Coronary artery (tissue), 2 donors: ENCODE measurements at places on chromosomes 7 and 10.

- DNase-seq = peak; percentile 29
These were observed 215.1 kb downstream of the DIP2C start for GRCh38 chr10:474406-474805.

- DNase-seq = no peak
These were observed 189.6 kb downstream of the TMEM178B start for GRCh38 chr7:141263508-141263907.

DNA sequence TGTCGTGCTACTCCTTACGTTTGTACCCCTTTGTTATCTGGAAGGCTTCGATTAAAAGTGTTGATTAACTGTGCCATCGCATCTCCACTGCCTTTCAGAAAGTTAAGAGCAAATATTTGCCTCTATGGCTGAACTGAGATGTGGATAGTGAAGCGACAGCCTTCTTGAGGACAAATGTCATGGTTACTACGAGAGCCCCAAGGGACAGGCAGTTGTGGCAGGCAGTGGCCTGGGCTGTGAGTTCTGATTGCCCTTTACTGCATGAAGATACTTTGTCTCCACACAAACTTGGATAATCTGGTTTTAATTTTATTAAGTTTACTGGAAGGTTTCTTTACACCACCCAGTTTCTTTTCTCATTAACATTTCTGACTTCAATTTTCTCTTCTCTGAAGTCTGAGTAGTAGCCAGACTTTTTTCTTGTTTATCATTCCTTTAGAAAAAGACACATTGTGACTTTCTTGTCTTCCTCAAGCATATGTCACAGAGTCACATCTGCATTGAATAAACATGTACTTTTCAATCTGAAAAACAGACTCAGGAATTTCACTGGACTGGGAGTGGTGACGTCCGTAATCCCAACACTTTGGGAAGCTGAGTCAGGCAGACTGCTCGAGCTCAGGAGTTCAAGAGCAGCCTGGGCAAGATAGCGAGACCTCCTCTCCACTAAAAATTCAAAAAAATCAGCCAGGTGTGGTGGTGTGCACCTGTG, 1.5 kb downstream of the TAS2R41 start:
- no peak for DNase-seq

- DNase-seq = no peak
These were observed 133.6 kb downstream of the TMEM26 start for GRCh38 chr10:61319386-61320256.

DNA sequence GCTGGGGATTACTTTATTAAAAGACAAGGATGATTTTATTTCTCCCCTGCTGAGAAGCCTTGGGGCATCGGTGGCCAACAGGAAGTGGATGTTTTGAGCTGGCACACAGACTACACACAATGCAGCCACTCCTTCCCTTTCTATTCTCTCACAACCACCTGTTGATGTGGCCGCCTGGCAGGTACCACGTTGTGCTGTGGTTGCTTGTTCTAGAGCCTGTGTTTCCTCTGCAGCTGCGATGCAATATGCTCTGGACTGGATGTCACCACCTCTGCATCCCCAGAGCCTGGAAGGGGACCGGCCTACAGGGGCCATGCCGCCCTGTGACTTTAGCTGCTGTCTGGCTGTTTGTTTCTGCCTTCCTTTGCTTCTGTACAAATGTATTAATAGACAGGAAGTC, 195.7 kb upstream of the CELF2 start:
- no peak for DNase-seq

DNA sequence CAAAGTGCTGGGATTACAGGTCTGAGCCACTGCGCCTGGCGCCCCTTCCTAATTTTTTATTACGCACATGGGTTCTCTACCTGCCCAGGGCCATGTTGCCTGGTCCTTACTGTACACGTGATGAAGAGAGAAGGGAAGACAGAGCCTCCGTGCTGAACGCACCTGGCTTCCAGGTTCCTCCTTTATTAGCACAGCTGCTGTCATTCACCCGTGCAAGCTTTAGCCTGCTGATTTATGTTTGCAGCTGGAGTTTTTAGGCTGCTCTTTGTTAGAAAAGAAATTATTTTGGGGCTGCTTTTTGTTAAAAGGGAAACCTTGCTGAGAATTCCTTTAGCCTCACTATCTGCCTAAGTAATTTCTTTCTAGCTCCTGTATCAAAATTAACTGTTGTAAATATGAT, 417.0 kb downstream of the CALN1 start:
- no peak for DNase-seq

DNA sequence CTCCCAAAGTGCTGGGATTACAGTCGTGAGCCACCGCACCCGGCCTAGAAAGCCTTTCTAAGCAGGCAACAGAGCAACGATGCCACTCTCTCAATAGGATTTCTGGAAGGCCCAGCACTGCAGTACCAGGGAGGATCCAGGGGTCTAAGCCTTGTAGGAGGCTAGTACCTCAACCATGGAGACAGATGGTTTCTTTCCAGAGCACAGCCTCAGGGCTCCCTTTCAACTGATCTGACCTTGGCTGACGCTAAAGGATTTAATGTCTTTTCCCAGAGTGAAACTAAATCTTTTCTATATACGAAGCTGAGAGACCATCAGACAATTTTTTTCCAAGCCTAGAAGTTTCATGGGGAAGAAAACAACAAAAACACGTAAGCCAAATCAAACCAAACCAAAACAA, 78.0 kb downstream of the WDR11 start:
- DNase-seq = no peak

DNA sequence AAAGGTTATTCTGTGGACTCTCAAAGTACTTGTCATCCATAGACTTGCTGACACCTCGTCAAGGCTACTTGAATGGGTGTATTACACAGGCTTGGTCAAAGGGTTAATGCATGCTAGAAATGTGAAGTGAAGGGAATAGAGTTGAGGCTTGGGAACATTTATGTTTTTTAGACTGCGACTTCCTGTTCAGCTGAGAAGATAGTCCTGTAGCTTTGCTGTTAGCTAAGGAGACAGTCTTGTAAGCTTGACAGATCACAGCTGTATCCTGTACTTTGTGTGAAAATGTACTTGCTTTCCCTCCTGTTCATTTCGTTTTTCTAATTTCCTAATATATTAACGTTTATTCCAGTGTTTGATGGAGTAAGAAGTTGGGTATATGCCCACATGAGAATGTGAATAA, 52.1 kb downstream of the ADD3 start:
- no peak for DNase-seq
